ENCODE measurements at places on chromosomes 4 and X.

DNA sequence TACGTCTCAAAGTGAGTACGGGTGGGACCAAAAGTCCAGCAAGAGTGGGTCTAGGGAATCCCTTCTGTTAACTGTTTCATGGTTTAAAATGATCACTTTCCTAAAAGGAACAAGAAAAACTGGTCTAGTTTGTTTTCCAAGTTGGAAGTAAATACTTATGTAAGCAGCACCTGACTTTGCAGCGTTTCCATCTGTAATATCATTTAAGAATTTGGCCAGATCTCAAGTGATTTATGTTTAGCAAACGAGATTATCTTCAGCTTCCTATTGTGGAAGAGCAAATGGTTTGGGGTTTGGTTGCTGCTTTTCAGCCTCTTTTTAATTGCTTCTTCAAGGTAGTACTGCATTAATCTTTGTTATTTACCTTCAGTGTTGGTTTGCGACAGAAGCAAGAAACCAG lies 50.4 kb downstream of the FHIP1A start:
- no peak for DNase-seq

DNA sequence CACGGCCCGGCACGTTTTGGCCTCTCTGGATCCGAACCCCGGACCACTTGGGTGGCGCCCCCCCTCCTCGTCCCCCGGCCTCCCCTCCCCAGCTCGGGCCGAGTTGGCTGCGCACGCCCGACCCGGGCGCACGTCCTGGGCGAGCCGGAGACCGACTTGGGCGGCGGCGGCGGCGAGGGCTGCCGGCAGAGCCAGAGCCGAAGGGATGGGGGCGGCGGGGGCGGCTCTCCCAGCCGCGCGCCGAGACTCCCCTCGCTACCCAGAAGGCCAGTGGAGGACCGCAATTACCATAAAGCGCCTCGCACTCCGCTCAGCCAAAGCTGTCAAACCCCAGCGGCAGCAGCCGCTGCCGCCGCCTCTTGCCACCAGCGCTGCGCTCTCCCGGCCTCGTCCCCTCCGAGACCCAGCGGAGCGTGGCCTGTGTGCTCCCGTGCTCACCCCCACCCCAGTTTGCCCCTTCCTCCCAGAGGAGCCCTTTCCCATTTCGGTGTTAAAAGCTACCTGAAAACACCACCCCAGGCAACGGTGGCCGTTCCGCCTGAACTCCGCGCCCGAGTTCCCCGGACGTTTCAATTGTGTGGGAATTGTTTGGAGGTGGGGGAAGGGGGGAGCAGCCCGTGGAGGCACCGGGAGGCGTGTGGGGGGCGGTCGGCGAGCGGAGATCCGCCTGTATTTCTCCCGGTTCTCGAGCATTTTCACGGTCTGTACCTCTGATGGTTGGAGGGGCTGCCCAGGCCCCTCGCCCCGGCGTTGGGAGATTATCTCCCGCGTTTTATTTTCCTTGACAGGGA lies 701 bp upstream of the BCOR start:
- no peak for DNase-seq

GRCh38 chrX:2242326-2242725 lies 258.4 kb downstream of the DHRSX start:
- no peak for DNase-seq

GRCh38 chr4:143343276-143343831 lies 6.7 kb downstream of the GAB1 start:
- no peak for DNase-seq

GRCh38 chrX:8520791-8521190 lies 56.2 kb downstream of the VCX3B start:
- no peak for DNase-seq

- no peak for DNase-seq
Observed at GRCh38 chrX:19440713-19441112, 74.6 kb downstream of the MAP3K15 start.

DNA sequence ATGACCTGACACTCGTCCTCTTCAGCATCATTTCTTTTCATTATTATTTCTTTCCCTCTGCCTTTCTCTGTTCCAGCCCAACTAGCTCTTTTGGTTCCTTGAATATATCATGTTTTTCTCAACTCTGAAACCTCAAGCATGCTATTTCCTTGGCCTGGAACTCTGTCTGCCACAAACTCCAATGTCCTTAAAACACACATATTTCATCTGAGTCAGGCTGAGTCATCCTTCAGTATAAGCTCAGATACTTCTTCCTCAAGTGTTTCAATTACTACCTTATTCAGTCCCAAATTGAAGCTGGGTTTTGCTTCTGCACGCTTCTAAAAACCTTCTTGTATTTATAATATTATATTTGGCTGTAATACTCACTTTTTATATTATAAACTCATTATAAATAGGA lies 424.2 kb downstream of the PDGFC start:
- DNase-seq: no peak

DNA sequence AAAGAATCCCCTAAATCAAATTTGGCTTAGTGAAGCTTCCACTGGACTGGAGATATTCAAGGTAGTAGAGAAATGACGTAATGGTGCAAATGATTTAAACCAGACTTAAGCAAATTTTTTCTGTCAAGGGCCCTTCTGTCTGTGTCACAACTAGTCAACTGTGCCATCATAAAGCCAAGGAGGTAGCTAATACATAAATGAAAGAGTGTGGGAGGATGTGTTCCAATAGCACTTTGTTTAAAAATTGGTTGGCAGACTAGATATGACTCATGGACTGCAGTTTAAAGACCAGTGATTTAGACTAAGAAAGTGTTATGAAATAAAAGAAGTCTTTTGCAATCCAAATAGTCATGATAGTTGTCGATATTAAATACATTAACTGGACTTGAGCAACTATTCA lies 24.3 kb upstream of the TEX13C start:
- DNase-seq: no peak

DNA sequence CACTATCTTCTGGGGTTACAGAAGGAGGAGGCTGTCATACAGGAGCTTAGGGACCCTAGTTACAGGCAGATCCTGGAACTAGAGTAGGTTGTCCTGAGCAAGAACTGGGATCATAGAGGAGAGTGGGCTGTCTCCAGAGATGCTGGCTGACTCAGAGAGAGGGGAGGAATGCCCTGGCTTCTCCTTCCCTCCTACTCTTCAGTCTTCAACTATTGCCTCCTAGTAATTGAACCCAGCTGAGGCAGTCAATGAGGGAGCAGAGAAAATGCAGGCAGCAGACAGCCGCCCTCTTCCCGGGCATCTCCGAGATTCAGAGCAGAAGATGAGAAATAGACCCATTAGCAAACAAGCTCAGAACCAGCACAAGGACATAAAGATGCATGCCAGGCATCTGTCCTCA lies 118.3 kb upstream of the PDE5A start:
- DNase-seq: no peak

GRCh38 chr4:106762666-106763443 lies 273.3 kb downstream of the DKK2 start:
- no peak for DNase-seq

DNA sequence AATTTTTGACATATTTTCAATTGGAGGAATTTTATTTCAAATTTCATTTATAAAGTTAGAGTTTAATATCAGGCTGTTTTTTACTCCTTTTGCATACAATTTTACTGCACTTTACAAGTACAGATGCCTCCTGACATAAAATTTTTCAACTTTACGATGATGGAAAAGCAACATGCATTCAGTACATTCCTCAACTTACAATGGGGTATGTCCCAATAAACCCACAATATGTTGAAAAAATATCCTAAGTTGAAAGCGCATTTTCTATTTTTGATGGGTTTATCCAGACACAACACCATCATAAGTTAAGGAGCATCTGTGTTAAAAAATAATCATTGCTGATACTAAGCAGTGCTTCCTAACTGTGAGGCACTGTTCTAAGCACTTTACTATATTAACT lies 4.3 kb downstream of the KLHL5 start:
- DNase-seq: no peak

GRCh38 chr4:25060241-25060962 lies 29.7 kb upstream of the LGI2 start:
- no peak for DNase-seq

- DNase-seq: no peak
Observed at GRCh38 chrX:3192835-3193234, 151.6 kb downstream of the ARSF start.

GRCh38 chr4:6279582-6280289 lies 10.1 kb downstream of the WFS1 start:
- no peak for DNase-seq

- no peak for DNase-seq
Observed at GRCh38 chr4:177118596-177118995, 191.1 kb upstream of the NEIL3 start.

DNA sequence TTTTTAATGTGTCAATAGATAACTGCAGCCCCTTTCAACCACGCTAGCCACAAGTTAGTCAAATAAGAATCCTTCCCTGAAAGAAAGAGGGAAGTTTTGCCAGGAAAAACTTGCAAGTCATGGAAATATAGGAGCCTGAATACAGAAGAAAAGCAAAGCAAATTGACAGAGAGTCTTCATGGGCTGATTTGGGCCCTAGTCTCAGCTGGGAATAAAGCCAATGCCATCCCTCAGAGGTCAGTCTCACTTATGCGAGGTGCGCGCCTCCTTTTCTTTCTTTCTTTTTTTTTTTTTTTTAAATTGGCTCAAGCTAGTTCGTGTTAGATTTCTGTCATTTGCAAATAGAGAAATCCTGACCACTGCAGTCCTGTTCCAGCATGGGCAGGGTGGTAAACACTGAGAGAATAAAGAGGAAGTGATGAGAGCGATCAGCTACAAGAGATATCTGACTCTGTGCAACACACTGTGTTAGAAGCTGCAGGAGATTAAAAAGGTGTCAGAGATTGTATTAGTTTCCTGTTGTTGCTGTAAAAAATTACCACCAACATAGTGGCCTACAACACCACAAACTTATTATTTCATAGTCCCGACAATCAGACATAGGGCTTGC lies 299.7 kb downstream of the LDB2 start:
- no peak for DNase-seq

GRCh38 chr4:30396772-30397475 lies 323.2 kb upstream of the PCDH7 start:
- no peak for DNase-seq

DNA sequence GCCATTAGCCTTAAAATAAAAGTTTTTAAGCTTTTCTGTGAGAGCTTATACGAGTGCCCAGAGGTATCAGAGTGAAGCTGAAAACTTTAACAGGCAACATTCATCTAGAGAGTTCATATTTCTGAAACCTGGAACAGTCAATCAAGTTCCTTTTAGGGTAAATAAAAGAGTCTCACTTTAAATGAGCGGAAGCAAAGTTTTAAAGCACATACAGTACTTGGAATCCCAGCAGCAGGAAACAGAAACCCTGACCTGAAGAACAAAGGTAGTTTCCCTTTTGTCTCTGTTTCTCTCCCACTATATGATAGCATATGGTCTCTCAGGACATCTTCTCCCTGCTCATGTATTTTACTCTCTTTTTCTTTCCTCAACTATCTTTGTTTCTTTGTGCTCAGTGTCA lies 153.0 kb downstream of the ASB9 start:
- no peak for DNase-seq

DNA sequence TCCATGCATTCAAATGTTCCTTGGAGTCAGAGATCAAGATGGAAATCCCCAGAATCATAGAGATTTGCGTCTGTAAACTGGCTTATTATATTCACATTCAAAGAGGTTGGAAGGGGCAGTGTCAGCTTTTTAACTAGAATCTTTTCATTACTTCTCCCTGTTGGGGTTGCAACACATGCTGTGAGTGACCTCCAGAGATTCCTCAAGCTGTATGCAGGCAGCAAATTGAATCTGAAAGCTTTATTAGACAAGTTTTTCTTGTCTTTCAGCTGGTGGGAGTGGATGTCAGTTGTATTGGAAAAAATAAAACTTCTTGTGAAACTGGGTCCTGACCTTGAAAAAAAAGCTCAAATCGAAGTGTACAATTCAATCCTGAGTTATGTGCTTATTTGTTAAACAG lies 736.5 kb upstream of the FTHL17 start:
- DNase-seq: no peak
